ENCODE measurements at places on chromosomes 2 and 18.
A peak's percentile ranks its signal among the peaks of the same experiment; 100 is the strongest.

- no peak for DNase-seq
Observed at GRCh38 chr2:126781806-126782205, 116.9 kb upstream of the TEX51 start.

DNA sequence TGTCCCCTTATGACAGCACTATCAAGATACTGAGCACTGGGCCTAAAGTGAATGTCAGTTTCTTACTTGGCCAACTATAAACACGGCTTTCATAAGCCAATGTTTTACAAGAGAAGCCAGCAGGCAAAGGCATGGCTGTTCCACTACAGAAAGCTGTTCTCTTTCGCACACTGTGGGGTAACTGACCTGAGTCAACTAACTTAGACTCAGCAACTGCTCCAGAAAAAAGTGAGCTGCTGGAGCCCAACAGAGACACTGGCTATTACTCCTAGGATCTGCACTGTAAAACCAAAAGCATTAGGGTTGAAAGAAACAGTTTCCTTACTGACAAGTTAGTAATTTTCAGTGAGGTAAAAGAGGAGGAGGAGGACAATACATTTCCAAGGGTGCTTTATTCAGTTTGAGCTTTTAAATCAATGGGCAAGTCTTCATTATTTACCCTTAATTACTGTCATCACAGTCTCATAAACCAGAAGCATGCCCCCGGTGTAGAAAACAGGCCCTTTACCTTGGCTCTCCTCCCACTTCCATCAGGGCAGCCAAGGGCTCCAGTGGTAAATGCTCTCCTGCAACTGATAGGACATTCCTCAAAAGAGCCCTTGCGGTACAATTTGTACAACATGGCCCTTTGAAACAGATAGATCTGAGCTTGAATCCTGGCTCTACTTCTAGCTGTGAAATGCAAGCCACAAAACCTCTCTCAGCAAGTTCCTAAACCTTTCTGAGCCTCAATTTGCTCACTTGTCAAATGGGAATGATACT lies 275.7 kb downstream of the PDE11A start:
- DNase-seq: no peak

GRCh38 chr18:25281556-25281955 lies 70.4 kb downstream of the ZNF521 start:
- no peak for DNase-seq

GRCh38 chr2:94873362-94874276 lies 2.4 kb downstream of the TEKT4 start:
- DNase-seq: no peak

- DNase-seq: no peak
Observed at GRCh38 chr2:215847056-215847455, 166.3 kb downstream of the MREG start.

DNA sequence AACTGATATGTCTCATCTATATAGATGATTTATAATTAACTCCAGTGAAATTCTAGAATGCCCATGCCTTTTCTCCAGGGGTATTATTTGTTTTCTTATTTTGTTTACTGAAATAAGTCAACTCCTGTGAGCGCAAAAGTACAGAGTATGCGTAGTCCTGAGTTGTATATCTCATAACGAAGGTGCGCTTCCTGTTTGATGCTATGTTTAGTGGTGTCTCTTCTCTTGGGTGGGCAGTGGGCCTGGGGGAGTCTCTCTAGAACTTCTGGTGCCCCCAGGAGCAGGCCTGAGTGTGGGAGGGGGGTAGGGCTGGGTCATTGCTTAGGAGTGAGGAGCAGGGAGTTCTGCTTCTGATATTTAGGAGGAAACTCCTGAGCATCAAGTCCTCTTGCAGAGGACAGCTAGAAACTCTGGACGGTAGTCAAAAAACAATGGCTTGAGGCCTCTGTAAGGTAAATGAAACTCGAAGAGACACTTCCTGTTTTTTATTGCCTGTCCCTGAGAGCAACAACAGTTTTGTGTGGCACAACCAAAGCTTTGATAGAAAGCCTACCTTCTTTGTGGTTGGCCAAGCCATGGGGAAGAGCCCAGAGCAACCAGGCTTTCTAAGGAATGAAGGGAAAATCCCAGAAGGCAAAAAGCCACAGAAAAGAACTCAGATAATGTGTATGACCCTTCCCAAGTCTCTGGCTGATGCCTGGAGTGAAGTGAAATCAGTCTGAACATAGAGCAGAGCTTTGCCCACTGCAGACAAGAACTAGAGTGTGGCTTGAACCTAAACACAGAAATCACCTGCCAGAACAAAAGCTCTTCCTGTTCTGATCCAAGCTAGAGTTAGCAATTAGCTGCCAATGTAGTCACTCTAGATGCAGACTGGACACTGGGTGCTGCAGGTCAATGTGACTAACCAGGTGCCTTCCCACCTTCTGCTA lies 8.5 kb upstream of the SP140L start:
- DNase-seq: no peak

DNA sequence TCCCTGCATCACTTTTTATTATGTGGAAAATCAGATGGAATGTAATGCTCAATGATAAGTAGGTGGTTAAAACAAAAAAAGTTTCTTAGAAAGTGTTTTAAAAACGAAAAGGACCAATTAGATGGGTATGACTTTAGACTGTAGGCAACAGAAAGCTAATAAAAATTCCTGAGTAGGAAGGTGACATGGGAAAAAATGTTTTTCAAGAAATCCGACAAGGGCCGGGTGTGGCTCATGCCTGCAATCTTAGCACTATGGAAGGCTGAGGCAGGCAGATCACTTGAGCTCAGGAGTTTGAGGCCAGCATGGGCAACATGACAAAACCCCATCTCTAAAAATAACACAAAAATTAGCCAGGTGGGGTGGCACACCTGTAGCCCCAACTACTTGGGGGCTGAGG lies 126.1 kb downstream of the THADA start:
- DNase-seq: no peak

DNA sequence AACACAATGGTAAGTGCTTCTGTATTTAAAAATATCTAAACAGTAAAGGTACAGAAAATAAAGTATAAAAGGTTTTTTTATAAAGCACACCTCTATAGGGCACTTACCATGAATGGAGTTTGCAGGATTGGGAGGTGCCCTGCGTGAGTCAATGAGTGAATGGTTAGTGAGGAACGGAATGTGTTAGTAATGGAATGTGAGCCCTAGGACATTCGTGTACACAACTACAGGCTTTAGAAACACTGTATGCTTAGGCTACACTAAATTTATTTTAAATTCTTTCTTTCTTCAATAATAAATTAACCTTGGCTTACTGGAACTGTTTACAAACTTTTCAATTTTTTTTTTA lies 337.9 kb upstream of the SLC39A10 start:
- no peak for DNase-seq

DNA sequence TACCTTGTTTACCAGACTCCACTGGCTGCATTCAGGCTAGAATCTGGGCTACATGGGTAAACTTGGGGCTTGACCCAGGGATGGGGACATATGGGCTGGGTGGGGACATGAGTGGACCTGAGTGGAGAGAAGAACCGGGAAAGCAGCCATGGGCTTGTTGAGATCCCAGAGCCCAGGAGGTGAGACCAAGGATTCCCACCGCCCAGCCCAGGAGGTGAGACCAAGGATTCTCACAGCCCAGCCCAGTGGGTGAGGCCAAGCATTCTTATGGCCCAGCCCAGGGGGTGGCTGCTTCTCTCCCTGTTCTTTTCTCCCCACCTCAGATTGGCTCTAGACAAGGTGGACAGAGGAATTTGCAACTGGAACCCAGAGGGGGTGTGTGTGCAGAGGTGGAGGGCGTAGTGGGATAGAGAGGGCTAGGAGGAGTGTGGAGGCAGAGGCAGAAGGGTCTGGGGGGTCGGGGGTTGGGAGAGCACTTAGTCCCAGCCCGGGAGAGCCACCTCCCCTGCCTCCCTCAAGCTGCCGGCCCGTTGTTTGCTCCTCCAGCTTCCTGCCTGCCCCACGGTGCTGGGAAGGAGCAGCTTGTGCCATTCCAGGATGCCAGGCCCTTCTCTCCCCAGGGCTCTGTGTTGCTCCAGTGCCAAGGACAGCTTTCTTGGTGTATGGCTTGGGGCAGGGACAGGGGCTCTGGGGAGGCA lies 25.6 kb downstream of the GLI2 start:
- DNase-seq: no peak

DNA sequence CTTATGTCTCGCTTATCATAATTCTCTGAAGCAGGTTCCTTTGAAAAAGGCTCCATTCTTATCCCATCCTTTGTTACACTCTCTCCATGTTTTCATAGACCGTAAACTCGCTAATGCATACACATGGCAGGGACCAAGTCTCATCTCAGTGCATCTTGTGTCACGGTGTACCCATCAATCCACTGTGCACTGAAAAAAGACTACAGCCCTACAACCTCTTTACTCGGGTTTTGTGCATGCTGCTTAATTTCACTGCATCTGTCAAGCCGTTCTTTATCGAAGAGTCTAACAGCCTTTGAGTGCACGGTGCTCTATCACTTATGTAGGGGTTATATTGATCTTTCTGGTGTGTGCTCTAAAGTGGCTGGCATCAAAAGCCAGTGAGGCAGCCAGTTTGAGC lies 302.9 kb upstream of the ERBB4 start:
- DNase-seq: no peak

DNA sequence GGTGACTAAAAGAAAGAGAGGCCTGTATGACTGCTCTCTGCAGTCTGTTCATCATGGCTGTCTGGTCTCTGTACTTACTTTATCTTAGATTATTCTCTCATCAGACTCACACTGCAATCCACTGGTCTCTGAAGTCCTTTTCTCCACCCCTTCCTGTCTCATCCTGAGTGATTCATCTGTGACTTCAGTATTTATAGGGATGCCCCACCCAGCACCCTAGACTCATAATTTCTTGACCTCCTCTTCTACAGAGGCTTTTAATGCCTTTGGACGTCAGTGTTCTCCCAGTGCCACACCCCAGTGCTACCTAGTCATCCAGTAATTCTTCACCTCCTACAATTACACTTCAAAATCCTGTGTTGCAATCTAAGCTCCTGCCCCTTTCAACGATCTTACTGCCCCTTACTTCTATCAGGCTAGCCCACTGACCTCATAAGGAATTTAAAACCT lies 14.9 kb upstream of the ITPRID2 start:
- no peak for DNase-seq

GRCh38 chr18:10010611-10011015 lies 96.8 kb downstream of the VAPA start:
- DNase-seq: no peak

DNA sequence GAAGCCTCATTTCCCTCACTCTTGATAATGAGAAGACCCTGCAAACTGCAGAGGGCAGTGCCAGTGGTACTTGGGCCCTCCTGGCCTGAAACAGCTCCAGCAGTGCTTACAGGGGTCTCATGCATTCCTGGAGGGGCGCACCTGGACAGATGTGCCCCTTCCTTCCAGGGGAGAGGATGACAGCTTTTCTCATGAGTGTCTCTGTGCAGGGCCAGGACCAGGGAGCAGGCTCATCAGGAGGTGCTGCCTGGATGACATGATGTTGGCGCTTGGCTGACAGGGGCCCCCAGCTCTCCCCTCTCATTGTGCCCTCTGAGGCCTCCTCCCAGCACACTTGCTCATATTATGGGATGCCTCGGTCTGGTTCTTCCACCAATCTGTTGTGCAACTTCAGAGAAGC lies 95.1 kb upstream of the MYCN start:
- no peak for DNase-seq

GRCh38 chr2:236656166-236656565 lies 86.5 kb downstream of the ACKR3 start:
- no peak for DNase-seq

DNA sequence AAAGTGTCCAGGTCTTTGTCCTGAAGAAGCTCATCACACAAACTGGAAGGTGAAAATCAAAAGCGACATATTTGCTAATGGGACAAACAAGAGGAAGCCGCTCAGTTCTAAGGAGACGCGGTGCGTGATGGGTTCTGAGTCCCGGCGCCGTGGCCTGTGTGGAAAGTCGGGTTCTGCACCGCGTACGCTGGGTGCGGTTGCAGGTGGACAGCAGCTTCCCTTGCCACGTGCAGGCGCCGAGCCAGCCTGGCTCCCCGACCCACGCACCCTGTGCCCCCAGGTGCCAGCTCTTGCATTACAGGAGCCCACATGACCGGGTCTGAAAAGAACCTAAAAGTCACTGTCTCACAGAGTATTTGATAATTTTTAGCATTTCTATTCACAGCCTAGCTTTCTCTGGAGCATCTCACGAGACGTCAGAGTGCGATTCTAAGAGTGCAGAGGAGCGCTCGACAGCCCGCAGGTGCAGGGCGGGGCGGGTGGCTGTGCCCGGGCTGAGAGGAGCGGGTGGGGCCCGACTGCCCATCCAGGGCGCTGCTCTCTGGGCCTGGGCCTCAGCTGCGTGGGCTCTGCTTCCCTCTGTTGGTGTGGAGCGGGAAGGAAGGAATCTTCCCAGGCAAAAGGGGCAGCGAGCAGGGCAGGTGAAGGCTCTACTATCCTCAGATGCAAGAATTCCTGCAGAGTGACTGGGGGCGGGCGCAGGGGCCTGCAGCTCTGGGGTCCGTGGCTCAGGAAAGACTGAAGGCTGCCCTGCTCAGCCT lies 39.4 kb downstream of the MYT1L start:
- peak; percentile 33 for DNase-seq

DNA sequence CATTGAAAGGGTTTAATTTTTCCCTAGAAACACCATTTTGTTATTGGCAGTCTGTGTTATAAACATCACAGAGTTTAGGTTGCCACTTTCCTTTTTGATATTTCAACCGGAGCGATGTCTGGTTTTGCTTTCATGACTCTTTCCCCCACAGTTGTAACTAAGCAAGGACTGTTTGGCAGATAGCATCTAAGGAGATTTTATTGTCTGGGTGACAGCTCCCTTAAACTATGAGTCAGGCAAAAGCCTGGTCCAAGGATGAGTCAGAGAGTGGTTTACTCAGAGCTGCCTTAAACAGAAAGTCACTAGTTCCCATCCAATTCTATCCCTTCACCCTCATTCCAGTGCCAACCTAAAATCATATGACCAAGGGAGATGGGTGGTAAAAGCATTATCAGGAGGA lies 341.6 kb upstream of the VWC2L start:
- no peak for DNase-seq

DNA sequence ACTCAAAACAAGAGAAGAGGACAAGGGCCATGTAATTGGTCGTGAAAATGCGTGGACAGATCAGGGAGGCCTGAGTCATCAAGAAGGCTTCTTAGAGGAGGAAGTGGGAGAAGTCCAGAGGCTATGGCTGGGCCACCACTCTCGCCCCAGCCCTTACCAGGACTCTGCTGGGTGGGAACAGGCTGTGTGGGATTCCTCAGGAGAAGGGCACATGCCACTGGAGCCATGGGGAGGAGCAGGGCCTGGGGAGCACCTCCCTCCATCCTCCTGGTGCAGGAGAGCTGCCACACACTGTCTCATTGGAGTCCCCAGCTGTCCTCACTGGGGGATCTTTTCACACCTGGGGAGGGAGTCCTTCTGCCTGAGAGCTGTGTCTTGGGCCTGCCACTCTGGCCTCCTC lies 9.4 kb upstream of the RALB start:
- no peak for DNase-seq

- DNase-seq: no peak
Observed at GRCh38 chr2:17827785-17828184, 11.5 kb downstream of the MSGN1 start.
